Stimulated activated CD8-positive, alpha-beta memory T cell treated with anti-CD3 and anti-CD28 coated beads, Interleukin-4, amount 100 ng/mL, for 24 hours (primary cell): ENCODE measurements at places on chromosomes 1 and 21.

- no peak for DNase-seq
Observed at GRCh38 chr21:36522219-36522808, 42.4 kb upstream of the CLDN14 start.

GRCh38 chr1:198605406-198605805 is 33.4 kb upstream of the PTPRC start:
- DNase-seq, result no peak

DNA sequence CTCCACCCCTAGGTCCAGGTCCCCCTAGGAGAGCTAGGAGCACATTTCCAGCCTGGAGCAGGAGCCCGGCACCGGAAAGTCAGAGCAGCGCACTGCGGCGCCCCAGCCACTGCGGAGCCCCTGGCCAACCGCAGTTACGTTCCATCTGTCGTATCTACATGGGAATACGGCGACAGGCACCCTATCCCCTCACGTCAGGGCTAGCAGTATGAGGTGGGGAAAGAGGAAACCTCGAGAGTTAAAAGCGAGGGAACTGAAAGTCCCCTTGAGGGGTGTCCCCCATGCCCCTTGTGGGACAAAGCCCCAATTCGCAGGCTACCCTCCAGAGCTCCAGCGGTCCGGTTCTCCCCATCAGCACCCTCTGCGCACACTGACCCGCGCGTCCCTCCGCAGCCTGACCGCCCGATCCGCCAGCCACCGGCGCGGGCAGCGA is 995 bp downstream of the COLGALT2 start:
- no peak for DNase-seq

GRCh38 chr1:230798491-230798890 is 51.3 kb downstream of the CAPN9 start:
- DNase-seq, result no peak
